ENCODE measurements at places on chromosomes 2 and 18. TPM values are rescaled to one million over a fixed set of nuclear protein-coding genes. Genes with fewer than 3 reads are reported as not detected.

The OXER1 gene
- total RNA-seq, result 0.84 TPM

The C2orf80 gene
- not detected for total RNA-seq

The GGCX gene
- 45.6 TPM for total RNA-seq

The SPDYA gene
- total RNA-seq, result 2.0 TPM

The ADRA2B gene
- total RNA-seq, result 1.2 TPM

The NDC80 gene
- total RNA-seq, result 0.29 TPM

The CDK15 gene
- 1.9 TPM for total RNA-seq

The RASGRP3 gene
- 16.1 TPM for total RNA-seq

The SH3BP4 gene
- total RNA-seq, result 20.5 TPM

The SCN1A gene
- not detected for total RNA-seq

The CIB4 gene
- total RNA-seq, result not detected

The WNT10A gene
- total RNA-seq, result not detected

The GCA gene
- 50.8 TPM for total RNA-seq

The FSHR gene
- not detected for total RNA-seq

The EGR4 gene
- total RNA-seq, result not detected

The BOK gene
- total RNA-seq, result 115 TPM

The TMEFF2 gene
- total RNA-seq, result not detected

The STAM2 gene
- 31.4 TPM for total RNA-seq

The ZBTB7C gene
- total RNA-seq, result 14.2 TPM

The G6PC2 gene
- total RNA-seq, result 0.35 TPM

The CCDC93 gene
- 40.1 TPM for total RNA-seq

The PTPRN gene
- total RNA-seq, result not detected

The IL1RL2 gene
- total RNA-seq, result 0.93 TPM

The CNGA3 gene
- 1.1 TPM for total RNA-seq

The TANC1 gene
- total RNA-seq, result 27.9 TPM

The PROC gene
- not detected for total RNA-seq

The GKN2 gene
- not detected for total RNA-seq

The RSAD2 gene
- 5.2 TPM for total RNA-seq

The RAB1A gene
- 216 TPM for total RNA-seq

The FAM98A gene
- total RNA-seq, result 72.2 TPM

The HOXD3 gene
- 5.3 TPM for total RNA-seq

The MC4R gene
- total RNA-seq, result not detected

The DCDC2C gene
- not detected for total RNA-seq

The FAM228B gene
- total RNA-seq, result 27.4 TPM

The RGPD3 gene
- total RNA-seq, result 0.42 TPM
